ENCODE measurements at places on chromosomes 7 and 10.

GRCh38 chr10:49598164-49598856 lies 11.8 kb upstream of the SLC18A3 start:
- DNase-seq = no peak

- DNase-seq = no peak
Measured at GRCh38 chr7:1569016-1569415, 816 bp downstream of the PSMG3 start.

DNA sequence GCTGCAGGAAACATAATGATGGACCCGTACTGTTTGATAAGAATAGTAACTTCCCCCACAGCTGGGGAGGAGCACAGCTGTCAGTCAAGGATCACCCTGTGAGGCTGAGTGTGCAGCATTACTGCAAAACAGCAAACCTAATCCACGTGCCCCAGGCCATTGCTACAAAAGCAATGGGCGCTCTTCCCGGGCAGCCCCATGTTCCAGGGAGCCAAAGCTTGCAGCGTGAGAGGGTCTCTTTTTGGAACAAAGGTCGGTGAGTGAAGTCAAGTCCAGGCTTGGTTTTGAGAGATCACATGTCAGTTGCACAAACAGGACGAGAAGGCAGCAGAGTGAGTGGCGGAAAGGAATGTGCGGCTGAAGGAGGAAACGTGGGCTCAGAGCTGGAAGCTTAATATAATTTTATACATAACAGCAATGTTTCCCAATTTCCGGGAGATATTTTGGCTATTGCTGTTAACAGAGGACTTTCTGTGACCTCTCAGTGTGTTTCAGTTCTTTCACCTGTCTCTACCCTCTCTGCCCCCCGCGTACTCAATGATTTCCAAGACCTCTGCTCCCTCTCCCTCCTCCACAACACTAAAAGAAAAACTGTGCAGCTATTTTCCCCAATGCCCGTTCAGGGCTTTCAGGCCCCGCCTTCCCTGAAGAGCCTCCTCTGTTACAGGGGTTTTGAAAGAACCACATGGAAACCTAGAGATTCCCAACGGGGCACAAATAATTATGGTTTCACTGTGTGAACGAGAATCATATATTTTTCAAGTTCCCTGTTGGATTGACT lies 128.9 kb downstream of the MTPAP start:
- no peak for DNase-seq

- no peak for DNase-seq
Measured at GRCh38 chr7:71694665-71695064, 562.7 kb downstream of the GALNT17 start.

GRCh38 chr10:72449941-72450441 lies 95.3 kb upstream of the DNAJB12 start:
- no peak for DNase-seq
